Tracheal epithelial cell (primary cell): ENCODE measurements at places on chromosomes 11 and 22. TPM values are rescaled to one million over a fixed set of nuclear protein-coding genes. Genes with fewer than 3 reads are reported as not detected.

YAP1 gene
- 143 and 191 TPM in 2 replicates for total RNA-seq

GTPBP1 gene
- total RNA-seq: 22.2 and 27.7 TPM in 2 replicates

LRRC32 gene
- total RNA-seq: 0.72 TPM in 1 of 2 replicates, not detected in the other

MMP10 gene
- 2.3 and 7.7 TPM in 2 replicates for total RNA-seq

KCNK7 gene
- total RNA-seq: 0.48 and 3.2 TPM in 2 replicates

PRAME gene
- total RNA-seq: 0.48 TPM in 1 of 2 replicates, not detected in the other

TIMP3 gene
- total RNA-seq: 16.6 and 77.6 TPM in 2 replicates
